ENCODE measurements at places on chromosomes 3 and 15.

DNA sequence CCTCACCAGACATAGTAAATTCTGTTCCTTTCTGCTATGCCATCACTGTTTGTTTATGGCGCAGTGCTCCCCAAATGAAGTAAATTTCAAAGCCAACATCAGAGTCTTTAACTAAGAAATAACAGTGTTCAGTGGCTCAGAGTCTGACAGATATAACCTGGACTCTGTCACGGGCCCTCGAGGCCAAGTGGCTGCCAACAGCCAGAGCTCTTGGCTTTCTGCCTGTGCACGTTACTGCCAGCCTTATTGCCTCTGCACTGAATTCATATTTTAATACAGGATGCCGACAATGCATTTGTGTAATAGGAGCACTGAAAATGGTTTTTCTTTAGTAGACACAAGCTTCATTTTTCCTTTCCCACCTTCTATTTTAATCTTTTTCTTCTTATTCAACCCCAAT, 219.9 kb downstream of the NLGN1 start:
- no peak for ATAC-seq

DNA sequence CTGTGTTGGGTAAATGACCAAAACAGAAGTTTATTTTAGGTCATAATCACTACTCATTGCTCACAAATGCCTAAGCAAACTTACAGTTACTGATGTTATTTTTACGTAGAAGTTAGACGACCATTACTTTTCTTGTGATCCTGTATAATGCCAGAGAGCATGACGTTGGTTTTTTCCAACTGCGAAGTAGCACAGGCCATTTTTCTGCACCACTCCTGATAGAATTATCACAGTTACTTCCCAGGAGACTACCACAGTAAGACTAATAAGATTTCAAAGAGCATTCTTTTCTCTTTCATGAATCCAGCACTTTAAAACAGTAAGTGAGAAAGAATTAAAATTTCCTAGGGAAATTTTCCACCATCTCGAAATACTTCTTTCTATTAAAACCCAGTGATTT, 19.8 kb downstream of the CD200 start:
- no peak for ATAC-seq

DNA sequence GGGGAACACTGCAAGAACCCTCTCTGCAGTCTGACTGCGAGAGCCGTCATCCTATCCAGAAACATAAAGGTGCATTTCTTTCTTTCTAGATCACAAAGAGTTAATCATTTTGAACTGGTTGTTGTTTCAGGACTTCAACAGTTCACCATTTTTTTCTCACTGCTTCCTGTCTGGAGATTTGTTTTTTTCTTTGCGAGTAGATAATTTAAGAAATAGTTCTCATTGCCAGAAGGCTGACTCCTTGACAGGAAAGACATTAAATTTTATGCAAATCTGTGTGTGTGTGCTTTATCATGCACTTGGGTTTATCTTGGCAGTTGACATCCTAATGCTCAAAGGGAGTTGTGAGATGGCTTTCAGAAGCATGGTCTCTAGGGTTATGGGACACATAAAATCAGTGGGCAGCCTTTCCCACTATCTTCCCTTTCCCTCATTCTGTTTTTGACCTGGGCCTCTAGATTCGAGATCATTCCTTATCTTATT, 123.5 kb upstream of the TBL1XR1 start:
- peak; percentile 54 for ATAC-seq

DNA sequence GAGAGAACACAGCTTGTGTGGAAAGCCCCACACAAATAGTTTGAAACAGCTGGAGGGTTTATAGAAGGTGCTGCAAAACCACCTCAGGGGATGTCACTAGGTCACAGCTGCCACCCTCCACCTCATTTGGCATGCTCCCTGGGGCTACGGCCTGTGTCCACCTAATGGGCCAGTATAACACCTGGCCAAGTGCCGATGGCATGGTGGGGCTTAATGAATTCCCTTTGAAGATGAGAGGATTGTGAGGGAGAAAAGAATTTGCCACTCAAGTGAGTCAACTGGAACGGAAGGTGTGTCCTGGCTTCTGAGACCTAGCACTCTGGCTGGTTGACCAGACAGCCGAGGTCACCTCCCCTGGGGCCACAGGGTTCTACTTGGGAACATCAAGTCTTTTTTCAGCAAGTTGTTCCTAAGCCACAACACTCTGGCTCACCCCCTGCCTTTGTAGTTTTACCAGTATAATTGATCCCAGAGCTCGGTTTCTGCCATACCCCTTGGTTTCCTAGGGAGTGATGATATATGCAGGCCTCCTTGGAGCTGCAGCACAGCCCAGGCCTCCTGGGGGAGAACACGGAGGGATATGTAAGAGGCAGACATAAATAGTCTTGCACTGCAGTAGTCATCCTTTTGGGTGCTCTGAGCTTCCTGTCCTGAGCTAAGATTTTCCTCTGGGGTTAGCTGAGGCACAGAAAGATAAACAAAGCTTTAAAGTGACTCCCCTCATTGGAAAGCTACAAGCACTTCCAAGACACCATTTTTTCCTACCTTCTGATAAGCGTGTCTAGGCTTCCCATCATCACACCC, 178.2 kb upstream of the LPP start:
- ATAC-seq, result no peak

GRCh38 chr3:152243721-152244516, 24.8 kb upstream of the MBNL1 start:
- peak; percentile 79 for ATAC-seq

DNA sequence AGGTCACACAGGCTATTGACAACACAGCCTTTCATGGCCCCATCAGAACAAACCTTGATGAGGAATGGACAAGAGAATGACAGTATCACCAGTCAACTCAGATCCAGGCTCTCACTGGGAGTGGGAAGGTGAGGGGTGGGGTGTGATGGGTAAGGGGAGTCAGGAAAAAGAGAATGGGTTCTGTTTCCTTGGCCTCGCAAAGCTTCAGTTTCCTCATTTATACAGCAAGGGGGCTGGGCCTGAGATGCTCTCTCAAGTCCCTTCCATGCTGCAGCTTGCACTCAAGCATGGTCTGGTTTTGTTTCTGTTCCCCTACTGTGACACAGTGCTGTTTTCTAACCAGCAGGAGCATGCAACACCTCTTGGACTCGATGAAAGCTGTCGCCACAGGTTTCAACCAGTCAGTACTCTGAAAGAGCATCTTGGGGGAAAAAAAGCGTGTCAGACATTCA, 65.7 kb upstream of the IL12A start:
- ATAC-seq, result peak; percentile 99

GRCh38 chr3:53089511-53089910, 40.7 kb downstream of the RFT1 start:
- no peak for ATAC-seq

DNA sequence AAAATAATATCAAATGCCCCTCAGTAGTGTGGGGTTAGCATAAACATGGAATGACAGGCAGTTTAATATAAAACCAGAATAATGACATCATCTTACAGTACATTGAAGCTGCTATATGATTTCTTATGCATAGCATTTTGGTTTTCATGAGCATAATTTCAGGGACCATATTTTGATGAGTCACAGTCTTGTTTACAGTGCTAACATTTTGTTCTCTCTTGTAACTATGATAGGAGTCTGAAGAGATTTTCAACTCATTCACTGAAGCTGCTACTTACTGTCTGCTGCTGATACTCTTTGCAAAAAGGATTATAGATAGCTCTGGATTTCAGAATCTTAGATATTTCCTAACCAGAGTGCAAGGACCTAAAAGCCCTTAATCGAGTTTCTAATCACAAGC, 92.6 kb upstream of the CCDC54 start:
- no peak for ATAC-seq

DNA sequence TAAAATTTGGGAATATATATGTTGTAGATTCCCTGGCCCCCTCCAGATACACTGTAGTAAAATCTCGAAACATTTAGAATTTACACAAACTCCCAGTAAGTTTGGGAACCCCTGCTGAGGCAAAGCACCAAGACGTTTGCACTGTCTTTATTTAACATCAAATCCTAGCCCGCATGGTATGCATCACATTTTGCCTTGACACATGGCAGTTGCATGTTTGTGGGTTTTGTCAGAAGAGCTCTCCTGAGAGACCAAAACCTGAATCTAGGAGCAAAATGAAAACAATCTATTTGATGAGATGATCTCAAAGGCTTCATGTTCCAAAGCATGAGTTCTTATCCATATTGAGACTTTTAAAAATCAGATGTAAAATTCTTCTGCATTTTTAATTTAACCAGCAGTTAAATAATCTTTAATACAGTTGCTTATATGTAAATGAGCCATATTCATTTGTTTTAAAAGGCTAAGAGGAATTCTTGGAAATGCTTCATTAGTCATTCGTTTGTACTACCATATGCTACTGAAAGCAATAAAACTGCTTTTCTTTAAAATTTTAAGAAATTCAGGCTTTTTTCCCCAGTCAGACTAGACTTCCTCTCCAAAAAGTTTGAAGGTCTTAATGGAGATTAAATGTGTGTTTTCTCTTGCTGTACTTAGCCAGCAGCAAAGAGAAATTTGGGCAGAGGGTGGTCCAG, 105.2 kb upstream of the BOC start:
- no peak for ATAC-seq

GRCh38 chr3:53503195-53503594, 8.8 kb downstream of the CACNA1D start:
- ATAC-seq, result no peak

- no peak for ATAC-seq
Observed at GRCh38 chr15:96336596-96337364, 6.3 kb downstream of the NR2F2 start.

DNA sequence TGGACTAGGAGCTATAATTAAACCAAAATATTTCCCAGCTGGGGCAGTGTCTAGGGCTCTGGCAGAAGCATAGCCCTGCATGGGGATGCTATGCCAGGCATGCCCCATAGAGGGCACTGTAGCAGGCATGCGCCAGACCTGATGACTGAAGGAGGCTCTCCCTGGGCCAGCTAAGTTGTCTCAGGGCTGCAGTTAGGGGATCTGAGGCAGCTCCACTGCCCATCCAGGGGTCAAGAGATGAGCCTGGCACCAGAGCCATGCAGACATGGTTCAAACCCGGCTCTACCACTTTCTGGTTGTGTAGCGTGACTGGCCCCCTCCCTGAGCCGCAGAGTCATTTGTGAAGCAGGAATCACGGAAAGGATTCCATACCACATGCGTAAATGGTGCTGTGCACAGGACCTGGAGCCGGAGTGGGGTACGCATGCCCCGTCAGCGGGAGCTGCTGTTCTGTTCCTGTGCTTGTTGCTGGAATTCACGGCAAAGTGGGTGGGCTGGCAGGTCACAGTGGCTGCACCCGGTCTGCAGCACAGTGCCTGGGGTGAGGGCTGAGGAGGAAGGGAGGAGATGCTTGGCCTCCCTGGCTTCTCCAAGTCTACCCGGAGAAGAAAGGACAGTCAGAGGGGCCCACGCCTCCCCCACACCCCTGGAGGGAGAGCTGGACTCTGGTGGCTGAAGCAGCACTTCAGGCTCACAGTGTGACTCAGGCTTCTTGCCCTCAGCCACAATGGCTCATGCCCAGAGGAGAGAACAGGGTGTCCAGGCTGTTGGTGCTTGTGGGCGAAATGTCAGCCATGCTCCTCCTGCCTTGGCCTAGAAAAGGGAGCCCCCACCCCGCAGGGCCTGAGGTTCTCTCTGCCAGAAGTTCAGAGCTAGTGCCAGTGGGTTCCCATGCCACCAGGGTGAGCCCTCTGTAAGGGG, 43.1 kb downstream of the DNASE1L3 start:
- ATAC-seq, result peak; percentile 81

GRCh38 chr3:65854606-65855304, 184.0 kb downstream of the MAGI1 start:
- ATAC-seq, result no peak

- no peak for ATAC-seq
Observed at GRCh38 chr3:20185331-20185678, 701 bp downstream of the SGO1 start.

GRCh38 chr3:95654570-95655362, 1159.6 kb upstream of the EPHA6 start:
- no peak for ATAC-seq

Data from stimulated activated memory B cell treated with anti-CD40 and anti-IgM and Interleukin-4, amounts not matched to agents 10 μg/mL and 1 μg/mL and 100 μg/mL, for 72 hours (primary cell).